ENCODE measurements at places on chromosomes 11 and 22. TPM values are rescaled to one million over a fixed set of nuclear protein-coding genes. Genes with fewer than 3 reads are reported as not detected.

DNA sequence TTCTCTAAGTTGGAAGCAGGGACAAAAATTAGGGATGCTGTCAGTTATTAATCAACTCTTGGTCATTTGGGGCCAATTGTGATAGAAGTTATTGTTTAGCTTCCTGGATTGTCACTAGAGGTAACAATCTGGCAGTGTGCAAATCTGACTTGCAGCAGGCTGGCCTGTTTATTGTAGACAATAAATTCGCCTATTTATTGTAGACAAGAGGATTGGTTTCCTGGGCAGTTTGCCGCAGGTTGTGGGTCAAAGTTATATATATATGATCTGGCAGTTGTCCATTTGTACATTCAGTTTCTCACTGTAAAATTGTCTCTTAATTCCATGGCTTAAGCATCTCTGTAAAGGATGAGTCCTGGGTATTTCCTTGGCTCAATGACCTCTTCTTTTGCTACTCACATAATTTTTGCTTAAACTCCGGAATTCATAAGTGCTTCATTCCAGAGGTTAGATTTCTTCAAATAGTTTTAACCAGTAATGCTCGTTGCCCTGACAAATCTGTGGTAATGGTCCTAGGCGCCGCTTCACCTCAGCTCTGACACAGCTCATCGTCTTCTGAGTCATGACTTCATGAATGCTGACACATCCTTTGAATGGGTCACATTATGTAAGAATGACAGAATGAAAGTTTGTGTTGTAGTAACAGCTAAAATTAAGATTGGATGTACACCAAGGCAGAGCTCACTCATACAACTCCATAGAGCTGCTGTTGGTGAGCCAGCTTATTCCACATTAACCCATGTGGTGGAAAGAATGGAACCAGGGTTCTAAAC, 7.8 kb upstream of the MMP3 start:
- DNase-seq, result no peak

DNA sequence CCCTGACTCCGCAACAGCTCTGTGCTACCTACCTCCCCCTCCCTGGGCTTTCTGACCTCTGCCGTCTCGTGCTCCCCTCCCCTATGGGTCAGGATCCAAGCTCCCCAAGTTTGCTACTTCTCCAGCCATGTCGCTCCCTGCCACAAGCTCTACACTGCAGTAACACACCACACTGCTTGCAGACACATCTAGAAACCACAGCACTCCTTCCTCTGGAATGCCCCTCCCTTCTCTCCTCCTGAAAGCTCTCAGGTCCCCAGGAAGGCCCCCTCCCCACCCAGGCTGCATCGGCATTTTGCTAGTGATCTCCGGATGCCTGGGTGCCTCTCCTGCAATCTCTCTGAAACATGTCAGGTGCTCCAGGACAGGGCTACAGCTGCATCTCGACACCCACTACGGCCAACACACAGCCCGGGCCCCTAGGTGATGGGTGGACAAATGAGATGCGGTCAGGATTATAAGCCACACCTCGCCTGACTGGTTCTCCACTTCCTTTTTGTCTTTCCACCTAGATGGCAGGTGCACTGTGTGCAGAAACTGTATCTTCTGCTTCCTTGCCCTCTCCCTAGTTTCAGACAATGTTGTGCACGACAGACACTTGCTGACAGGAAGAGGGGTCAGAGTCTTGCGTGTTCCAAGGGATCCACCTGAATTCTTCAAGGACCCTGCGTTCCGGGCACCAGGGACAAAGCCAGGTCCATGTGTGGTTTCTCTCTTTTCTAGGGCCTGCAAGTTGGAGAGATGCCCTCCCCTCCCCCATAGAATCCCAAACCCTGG, 22.9 kb downstream of the RPUSD4 start:
- DNase-seq, result no peak

- DNase-seq, result no peak
Measured at GRCh38 chr11:69476509-69476961, 4.9 kb upstream of the LINC01488 start.

DNA sequence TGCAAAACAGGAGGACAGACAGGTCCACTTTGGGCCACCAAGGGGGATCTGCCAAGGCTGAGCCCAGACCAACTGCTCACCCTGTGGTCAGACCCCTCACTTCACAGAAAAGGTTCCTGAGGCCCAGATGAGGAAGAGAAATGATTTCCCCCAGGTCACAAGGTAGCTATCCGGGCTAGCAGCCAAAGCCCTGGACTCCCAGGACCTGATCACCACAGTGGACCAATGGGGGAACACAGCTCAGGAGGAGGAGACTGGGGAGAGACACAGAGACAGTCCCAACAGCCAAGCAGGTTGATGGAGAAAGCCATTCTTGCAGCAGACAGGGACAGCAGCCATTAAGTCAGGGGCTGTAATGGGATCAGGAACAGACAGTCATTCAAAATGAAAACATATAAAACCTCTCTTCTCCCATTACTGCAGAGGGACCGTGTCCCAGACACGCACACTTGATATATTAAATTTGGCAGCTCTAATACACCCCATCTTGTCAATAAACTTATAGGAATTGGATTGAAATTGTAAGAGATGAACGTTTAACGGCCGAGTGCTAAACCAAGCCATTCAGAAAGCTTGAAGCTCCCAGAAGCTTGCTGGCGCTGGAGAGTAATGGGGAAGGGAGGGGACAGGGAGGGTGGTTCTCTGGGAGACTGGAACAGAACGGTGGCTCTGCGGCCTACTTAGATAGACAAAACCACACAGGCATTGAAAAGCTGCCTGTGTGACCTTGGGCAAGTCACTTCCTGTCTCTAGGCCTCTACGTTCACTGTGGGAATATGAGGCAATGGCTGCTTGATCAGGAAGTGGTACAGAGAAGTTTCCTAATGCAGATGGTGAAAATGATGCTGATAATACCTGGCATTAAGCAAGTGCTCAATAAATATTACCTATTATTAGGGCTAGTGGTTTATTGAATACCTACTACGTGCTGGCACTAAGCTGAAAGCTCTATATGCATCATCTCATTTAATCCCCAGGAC, 16.0 kb downstream of the ZMAT5 start:
- no peak for DNase-seq

DNA sequence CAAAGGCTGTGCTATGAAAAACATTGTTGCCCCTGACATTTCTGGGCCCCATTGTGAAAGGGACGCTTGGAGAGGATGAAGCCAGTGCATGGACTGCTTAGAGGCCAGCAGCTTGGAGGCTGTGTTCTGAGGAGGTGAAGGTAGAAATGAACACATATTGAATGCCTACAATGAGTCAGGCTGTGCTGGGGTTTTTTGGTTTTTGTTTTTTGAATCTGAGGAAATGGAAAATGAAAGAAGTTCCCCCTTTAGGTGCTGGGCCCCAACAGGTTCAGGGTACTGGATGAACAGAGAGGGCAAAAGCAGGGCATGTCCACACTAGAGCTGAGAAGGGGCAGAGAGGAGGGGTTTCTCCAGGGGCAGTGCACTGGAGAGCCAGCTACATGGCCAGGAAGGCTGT, 166.1 kb upstream of the API5 start:
- DNase-seq, result no peak

DNA sequence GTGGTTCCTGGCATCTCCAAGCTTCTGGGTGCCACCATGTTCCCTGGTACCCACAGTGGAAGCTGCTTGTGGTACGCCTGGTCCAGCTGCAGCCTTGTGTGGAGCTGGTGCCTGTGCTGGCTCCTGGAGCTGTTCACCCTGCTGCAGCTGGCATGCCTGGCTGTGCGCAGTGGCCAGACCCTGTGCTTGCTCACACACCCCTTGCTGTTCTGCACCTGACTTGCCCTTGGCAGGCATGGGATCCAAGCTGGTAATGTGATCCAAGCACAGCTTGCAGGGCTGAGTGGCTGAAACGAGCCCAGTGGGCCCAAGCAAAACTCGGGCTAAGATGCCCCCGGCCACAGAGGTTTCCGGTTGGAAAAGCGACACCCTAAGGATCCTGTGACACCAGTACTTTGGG, 104.7 kb upstream of the CLMP start:
- no peak for DNase-seq

DNA sequence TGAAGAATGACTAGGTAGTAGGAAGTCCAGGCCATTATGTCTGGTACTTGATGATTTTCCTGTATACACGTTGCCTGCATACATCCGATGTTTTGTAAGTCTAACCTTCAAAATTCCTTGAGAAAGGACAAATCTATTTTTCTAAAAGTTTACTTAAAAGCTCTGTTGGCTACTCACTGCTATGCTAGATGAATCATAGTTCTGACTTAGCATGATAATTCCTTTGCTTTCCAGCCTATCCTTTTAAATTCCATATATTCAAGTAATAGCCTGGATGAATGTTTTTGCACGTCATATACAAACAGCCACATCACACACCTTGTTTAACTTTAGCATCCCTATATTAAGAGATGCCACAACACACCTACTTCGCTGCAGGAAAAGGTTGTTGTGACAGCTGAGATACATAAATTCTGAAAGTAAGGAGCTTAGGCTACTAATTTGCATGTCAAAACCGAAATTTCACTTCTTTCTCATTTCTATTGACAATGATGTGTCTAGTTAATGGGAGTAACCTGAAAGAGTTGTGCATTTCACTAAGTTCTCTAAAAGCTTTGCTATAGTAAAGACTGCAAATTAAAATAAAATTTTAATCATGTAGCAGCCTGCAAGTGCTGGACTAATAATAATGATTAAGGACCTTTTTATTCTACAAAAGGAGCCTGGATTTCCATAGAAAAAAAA, 1116.4 kb downstream of the JRKL start:
- no peak for DNase-seq

GRCh38 chr11:112219476-112220232, 6.6 kb upstream of the PTS start:
- DNase-seq, result peak; percentile 26

DNA sequence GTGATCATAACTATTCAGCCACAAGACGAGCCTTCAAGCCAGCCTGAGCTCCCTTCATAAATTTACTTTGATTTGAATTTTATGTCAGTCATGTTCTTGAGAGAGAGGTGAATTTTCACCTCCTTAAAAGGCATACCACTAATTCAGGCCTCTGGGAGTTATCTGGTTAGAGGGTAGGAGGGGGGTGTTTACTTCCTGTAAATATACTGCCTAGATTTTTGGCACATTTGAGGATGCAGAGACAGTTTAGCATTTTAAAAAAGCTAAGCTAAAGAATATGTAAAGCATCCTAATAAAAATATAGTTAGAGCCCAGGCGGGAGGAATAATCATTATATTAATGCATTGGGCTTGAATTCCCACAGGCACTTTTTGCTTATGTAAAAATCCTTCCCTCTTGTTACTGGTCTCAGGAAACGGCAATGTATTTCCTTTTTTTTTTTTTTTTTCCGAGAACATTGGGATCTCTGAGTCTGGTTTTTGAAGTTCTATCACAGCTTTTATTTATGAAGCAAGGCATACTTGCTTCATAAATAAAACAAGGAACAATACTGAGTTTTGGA, 116.5 kb downstream of the CSNK2A3 start:
- no peak for DNase-seq

- no peak for DNase-seq
Measured at GRCh38 chr11:62547691-62548281, 1.2 kb upstream of the AHNAK start.

DNA sequence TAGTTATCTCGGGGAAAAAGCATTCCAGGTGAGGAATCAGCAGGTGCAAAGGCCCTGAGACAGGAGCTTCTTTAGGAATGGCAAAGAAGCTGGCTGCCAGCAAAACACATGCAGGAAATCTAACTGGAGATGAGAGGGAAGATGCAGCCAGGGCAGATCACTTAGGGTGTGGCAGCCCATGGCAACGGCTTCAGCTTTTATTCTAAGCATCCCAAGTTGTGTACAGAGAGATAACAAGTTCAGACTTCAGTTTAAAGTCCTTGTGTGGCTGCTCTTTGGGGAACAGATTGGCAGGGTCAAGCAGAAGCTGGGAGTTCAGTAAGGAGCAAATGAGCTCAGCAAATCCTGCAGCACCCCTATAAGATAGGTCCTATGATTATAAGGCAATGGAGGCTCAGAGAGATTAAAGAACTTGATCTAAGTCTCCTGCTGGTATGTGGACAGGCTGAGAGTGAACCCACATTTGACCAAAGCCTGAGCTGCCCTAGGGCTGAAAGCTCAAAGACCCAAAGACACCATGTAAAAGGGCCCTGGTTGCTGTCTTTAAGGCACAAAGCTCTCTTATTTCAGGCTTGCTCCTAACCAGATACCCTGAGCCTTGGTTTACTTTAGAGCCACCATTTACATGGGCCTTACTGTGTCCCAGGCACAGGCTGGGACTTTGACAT, 466.8 kb downstream of the SOX6 start:
- DNase-seq, result no peak

DNA sequence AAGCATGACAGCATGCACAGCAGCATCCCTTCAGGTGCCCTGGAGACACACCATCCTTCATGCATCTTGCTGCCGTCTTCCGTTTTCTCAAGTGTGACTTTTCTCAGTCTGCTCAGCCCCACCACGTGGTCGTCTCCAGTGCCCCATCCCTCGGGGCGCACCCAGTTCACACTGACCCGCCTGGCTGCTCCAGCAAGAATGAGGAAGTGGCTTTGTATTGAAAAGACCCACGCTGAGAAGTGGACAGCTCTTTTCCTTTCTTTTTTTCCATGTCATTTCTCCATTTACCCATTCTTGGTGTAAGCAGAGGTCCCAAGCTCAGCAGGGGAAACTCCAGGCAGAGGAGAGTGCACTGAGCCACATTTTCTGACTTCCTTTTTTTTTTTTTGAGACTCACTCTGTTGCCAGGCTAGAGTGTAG, 14.5 kb downstream of the SERPINH1 start:
- DNase-seq, result no peak

DNA sequence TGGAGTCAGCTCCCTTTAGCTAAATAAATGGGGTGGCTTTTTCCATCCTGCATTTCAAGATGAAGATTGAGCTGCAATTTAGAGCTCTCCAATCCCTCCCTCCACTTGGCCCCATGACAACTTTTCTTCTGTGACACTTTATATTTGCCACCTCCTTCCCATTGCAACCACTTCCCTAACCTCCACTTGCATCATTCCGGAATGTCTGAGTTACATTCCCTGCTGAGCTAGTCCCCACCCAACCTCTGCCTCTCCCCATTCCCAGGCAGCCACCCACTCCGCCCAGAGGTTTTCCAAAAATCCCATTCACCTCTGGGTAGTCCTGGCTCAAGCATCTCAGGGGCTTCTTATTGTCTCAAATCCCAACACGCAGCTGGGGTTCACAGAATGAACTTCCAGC, 24.7 kb downstream of the PC start:
- DNase-seq, result no peak

- DNase-seq, result no peak
Measured at GRCh38 chr11:23539556-23539955, 679.3 kb upstream of the CCDC179 start.

GRCh38 chr11:59957094-59957493, 6.7 kb upstream of the OOSP4A start:
- DNase-seq, result no peak

Gene TBX10
- not detected for total RNA-seq

Gene MS4A15
- total RNA-seq, result not detected

Gene MYEOV
- total RNA-seq, result not detected

Gene KDM2A
- 96.0 TPM for total RNA-seq

Gene MS4A14
- total RNA-seq, result not detected

Gene OR51E2
- total RNA-seq, result not detected

Gene ZNF280A
- not detected for total RNA-seq

Gene DNAJB7
- not detected for total RNA-seq

Gene KCNK4
- not detected for total RNA-seq

Gene CDON
- 3.5 TPM for total RNA-seq

Data from activated T-helper 2 cell treated with anti-CD3 and anti-CD28 coated beads, Interferon-gamma antibody, Interleukin-2, Interleukin-4, amounts not matched to agents 10 μg/mL and 5 μg/mL and 100 μg/mL, durations not matched to agents 14 hours and 24 hours and 36 hours (primary cell).